PC-9 (cell line): ENCODE measurements at places on chromosomes 11 and 22. TPM values are rescaled to one million over a fixed set of nuclear protein-coding genes. Genes with fewer than 3 reads are reported as not detected.

DNA sequence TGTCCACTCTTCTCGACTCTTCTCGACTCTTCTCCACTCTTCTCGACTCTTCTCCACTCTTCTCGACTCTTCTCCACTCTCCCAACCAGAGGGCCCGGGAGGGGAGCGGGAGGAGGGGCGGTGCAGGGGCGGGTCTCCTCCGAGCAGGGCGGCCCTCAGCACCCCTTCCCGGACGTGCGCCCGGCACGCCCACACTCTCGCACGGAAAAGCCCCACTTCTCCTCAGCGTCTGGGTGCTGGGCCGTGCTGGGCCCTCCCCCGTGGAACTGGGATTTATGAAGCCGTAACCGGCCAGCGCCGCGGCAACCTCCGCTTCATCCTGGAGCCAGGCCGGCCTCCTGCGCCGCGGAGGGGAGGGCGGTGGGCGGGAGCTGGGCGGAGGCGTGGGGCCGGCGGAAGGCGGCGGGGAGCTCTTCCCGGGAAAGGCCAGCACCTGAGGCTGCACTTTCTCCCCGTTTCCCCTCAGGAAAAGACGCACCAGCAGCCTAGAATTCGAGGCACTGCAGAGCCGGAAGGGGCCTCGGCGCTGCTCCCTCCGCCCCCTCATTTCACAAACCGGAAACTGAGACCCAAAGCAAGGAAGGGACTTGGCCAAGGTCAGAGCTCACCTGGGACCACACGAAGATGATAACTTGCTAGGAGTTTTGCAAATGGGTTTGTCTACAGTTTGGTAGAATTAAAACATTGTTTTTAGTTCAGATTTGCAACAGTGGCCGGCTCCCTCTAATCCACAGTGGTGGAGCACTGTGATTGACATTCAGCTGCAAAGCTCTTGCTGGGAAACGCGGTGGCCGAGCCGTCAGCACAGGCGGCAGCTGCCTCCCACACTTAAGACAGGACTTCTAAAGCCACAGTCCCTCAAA is 31.6 kb upstream of the JAM3 start:
- no peak for DNase-seq

- DNase-seq: peak; percentile 70
Measured at GRCh38 chr11:94794287-94795168, 26.4 kb downstream of the AMOTL1 start.

DNA sequence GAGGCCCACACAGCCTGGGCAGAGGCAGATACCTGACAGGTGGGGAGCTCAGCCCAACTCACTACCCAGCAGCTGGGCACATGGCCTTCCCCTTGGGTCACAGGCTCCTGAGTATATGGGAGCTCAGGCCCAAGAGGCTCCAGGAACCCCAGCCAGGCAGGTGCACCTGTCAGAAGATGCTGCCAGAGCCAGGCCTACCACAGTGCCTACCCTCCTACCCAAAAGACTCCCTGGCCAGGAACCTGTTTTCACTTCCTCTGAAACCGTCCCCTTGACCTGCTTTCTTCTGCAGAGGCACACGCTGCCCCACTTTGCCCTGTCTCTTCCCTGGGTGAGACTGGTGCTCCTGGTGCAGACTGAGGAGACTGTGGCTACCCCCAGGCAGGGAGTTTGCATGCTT is 2.9 kb downstream of the CHID1 start:
- DNase-seq: no peak

- DNase-seq: peak; percentile 87
Measured at GRCh38 chr11:73661035-73661628, 14.8 kb downstream of the PLEKHB1 start.

Gene SYNGR1
- total RNA-seq: 12.0 and 19.1 TPM in 2 replicates

Gene GSTT2
- 0.79 TPM in 1 of 2 replicates, not detected in the other for total RNA-seq

Gene CNTN5
- total RNA-seq: not detected in 2 replicates

Gene RCN1
- total RNA-seq: 206 and 211 TPM in 2 replicates
